SHP77 (cell line): ENCODE measurements at places on chromosomes 1 and 21.
A peak's percentile ranks its signal among the peaks of the same experiment; 100 is the strongest.

- DNase-seq = no peak
These were observed 164.8 kb downstream of the PPIAL4G start for GRCh38 chr1:148318123-148318903.

- DNase-seq = no peak
These were observed 199.0 kb upstream of the DMRTA2 start for GRCh38 chr1:50622259-50622658.

- DNase-seq = no peak
These were observed 40.2 kb downstream of the EDN2 start for GRCh38 chr1:41444246-41444645.

DNA sequence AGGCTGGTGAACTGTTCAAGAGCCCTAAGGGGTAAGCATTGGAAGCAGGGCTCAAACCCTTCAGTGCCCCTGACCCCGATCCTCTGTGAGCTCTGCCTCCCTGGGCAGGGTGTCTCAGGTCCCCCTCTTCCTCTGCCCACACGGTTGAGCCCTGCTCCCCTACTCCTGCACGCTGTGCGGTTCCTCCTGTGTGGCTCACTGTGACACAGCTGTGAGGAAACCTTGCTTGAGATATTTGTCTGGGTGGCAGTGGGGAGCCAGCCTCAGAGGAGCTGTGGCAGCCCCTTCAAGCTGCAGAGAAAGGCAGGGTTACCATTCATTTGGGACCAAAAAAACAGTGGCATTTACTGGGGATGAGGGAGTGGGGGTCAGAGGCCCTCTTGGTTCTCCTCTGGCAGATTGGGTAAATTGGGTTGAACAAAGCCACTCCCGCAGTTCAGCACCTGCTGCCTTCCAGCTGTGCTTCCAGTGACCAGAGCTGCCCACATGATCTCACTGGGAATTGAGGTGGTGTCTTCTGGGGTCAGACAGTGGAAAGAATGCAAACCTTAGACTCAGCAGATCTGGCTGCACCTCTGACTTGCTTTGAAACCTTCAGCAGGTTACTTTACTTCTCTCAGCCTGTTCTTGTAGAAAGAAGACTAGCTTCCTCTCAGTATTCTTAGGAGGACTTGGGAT is 60.6 kb upstream of the CD1D start:
- no peak for DNase-seq

- no peak for DNase-seq
These were observed 746.5 kb downstream of the USP25 start for GRCh38 chr21:16476056-16476825.

GRCh38 chr1:66374561-66375111 is 159.3 kb upstream of the SGIP1 start:
- no peak for DNase-seq

- DNase-seq = peak; percentile 31
These were observed 203.9 kb downstream of the ZNF326 start for GRCh38 chr1:90198616-90199332.

DNA sequence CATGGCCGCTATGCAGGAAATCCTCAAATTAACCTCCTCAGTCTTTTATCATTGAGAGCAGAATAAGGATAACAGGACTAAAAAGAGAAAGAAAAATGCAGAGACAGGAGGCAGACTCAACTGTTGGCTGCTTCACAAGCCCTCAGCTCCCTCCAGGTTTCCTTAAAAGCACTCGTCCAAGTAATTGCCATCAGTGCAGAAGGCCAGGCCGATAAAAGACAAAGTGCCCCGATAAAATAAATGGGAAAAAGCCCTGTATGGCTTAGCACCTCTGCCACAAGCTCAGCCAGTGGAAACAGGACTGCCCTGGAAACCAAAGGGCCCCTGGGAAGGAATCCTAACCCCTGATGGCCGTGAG is 8.1 kb downstream of the S100A6 start:
- no peak for DNase-seq

- no peak for DNase-seq
These were observed 97.0 kb upstream of the DPH5 start for GRCh38 chr1:101122452-101123166.

- no peak for DNase-seq
These were observed 64.5 kb downstream of the PSMG1 start for GRCh38 chr21:39118604-39119215.

GRCh38 chr1:12618965-12619791 is 1.2 kb upstream of the DHRS3 start:
- DNase-seq = peak; percentile 42

DNA sequence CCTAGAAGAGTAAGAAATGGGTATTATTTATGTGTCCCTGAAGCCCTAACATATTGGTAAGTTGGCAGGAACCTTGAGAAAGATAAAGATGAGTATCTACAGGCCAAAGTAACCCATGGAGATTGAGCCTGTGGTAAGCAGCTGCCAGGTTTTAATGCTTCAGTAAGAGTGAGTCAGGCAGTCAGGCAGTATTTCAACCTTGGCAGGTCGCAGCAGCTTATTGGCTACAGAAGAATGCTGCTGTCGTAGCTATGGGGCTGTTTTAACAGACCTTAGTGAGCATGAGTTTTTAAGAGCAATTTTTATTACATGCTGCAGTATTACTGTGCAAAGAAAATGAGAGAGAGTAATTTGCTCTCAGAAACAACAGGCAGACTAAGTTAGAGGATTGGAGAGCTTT is 10.3 kb upstream of the SLC30A10 start:
- no peak for DNase-seq

DNA sequence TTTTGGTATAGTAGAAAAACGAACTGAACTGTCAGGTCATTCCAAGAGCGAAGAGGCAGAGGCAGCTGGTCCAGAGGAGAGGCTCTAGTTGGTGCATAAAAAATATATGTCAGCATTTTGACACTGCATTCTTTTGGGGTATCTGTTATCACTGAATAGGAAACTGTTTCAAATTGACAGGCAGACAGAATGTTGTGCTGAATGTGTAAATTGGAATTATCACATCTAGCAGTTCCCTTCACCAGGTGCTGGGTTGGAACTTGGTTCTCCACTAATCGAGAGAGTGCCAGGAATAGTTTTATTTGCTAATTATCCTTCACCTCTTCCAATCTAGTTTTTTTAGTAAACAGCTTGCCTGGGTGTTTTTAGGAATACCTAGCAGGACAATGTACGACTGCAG is 52.2 kb downstream of the ADGRL2 start:
- DNase-seq = no peak

DNA sequence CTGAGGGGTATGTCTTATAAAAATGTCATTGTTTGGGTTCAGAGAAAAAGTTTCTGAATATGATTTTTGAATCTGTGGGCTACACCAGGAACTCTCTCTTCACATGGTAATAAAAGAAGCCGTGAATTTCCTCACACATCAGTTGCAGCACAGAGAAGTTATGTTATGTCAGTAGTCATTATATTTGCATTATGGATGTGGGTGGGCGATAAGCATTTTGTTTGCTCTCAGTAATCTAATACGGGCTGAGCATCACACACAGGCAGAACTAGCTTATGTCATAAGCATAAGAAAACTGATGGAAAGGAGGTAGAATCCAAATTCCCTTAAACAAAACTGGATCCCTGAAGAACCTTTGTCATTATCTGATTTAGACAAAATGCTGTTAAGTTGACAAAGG is 70.8 kb downstream of the PRDM2 start:
- DNase-seq = no peak

- no peak for DNase-seq
These were observed 58.4 kb upstream of the EPS8L3 start for GRCh38 chr1:109821831-109822745.

- no peak for DNase-seq
These were observed 24.9 kb upstream of the KIRREL1 start for GRCh38 chr1:157968508-157968907.

DNA sequence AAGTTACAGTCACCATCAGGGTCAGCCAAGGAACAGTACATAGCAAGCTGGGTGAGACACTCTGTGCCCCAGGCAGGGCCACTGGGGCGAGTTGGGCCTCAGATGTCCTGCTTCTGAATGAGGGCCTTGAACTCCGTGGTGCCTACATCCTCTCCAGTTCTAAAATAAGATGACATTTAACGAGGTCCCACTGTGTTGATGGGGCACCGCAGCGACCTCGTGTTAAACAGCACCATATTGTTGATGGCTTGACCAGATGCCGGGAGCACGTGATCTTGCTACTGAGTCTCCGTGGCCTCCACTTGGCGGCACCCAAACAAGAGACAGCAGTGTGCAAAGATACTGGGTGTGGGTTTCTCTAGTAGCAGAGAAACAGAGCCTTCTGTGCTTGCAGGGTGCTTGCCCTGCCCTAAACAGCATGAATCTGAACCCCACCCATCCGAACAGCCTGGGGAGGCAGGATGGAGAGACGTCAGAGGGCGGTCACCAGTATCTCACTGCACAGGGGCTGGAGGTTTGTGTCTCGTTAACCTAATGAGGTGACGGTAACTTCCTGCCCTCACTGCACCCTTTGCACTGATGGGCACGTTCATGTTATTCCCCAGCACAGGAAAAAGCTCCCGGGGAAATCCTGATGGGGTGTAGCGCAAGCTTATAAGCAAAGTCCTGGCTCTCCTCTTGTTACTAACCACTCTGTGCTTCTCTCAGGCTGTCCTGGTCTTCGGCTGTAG is 324.4 kb downstream of the AJAP1 start:
- no peak for DNase-seq

DNA sequence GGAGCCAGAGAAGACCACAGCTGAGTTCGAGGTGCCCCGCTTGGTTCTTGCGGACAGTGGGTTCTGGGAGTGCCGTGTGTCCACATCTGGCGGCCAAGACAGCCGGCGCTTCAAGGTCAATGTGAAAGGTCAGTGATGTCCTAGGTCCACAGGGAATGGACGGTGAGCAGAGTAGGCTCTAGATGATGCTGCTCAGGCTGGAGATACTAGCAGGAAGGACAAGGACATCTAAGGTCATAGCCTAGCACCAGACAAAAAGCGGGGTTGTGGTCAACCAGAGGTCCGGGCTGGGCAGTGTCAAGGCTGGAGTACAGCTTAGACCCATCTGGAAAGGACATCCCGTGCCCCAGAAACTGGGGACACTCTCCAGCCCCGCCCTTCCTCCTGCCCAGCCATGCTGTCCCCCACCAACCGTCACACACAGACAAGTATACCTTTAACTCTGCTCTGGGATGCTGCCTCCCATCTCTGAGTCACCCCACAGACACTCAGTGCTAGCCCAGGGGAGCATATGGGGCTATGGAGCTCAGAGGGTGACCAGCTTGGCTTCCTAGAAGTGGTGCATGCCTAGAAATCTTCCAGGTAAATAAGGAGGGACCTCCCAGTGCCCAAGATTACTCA is 8.7 kb downstream of the TIE1 start:
- no peak for DNase-seq

DNA sequence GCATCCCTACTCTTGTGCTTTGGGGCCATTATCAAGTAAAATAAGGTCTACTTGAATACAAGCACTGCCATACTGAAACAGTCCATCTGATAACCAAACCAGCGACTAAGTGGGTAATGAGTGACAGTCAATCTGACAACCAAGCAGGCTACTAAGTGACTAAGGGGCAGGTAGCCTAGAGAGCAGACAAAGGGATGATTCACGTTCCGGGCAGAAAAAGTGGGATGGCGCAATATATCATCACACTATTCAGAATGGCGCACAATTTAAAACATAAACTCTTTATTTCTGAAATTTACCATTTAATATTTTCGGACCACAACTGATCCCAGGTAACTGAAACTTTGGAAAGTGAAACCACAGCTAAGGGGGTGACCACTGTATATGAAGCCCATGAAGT is 17.7 kb downstream of the NGF start:
- no peak for DNase-seq

DNA sequence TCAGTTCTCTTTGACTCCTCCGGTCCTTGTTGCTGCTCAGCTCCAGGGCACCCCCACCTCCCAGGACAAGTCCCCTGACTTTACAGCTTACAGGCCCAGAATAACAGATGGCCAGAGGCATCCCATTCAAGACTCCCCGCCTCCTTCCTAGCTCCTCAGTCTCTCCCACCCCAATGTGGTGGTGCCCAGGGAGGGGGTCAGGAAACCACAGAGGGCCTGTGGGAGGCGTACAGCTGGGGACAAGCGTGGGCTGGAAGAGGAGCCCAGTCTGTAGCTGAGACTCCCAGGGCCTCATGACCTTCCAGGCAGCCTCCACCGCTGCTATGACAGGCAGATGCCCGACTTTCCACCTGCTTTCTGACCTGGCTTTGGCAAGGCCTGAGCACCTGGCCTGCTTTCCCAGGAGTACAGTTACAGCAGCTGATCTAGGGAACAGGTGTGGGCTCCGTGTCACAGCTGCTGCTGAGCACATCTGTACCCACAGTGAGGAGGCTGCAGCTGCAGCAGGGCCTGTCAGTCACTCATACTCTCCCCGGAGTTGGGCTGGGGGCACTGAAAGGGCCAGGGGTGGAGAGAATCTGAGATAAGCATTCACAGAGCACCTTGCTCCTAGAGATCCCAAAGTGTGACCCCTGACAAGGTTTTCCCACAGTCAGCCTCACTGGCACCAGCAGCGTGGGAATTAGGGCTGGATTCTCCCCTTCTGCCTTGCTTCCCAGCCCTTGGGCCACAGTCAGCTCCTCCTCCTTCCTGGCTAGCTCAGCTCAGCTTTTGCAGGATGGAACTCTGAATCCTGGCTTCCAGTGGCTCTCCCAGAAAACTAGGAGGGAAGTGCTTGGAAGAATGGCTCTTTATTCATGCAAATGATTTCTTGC is 7.1 kb upstream of the NAV1 start:
- peak; percentile 68 for DNase-seq

GRCh38 chr1:225919906-225920305 is 4.1 kb downstream of the PYCR2 start:
- no peak for DNase-seq

DNA sequence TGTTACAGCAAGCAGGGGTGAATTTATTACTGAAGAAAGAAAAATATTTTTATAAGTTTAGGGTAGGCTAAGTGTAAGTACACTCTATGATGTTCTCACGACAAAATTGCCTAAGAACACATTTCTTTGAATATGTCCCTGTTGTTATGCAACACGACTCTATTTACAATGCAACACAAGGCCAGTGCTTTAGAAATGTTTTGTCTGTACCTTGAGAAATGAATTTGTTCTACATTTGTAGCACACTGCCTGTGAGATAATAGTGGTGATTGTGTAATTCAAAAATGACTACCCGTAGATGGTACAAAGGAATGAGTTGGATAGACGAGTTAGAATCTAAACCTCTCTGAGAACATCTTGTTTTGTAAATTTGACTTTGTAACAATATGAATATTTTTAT is 63.7 kb upstream of the IGSF5 start:
- no peak for DNase-seq

GRCh38 chr1:213507472-213508223 is 456.6 kb downstream of the RPS6KC1 start:
- no peak for DNase-seq

DNA sequence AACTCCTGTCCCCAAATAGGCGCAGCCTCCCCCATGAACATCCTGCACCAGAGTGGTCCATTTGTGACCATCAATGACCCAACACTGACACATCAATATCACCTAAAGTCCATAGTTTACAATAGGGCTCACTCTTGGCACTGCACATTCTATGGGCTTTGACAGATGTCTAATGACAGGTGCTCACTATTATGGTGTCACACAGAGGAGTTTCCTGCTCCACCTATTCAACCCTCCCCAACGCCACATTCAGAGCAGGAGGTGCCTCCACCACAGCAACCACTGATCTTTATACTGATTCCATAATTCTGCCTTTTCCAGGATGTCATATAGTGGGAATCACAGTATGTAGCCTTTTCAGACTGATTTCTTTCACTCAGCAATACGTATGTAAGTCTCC is 24.2 kb downstream of the GNG4 start:
- no peak for DNase-seq
